Activated CD4-positive, alpha-beta memory T cell treated with anti-CD3 and anti-CD28 coated beads for 36 hours (primary cell): ENCODE measurements at places on chromosomes 2 and 18. TPM values are rescaled to one million over a fixed set of nuclear protein-coding genes. Genes with fewer than 3 reads are reported as not detected.

CCDC148 gene
- total RNA-seq: not detected

- DNase-seq: no peak
- no peak overlapping the region for H3K4me3 ChIP-seq
- H3K36me3 ChIP-seq: peaks cover 12% of the 10 kb centered on the region
- H3K4me1 ChIP-seq: peaks cover 2% of the 10 kb centered on the region
- H3K27ac ChIP-seq: no peak overlapping the region
Observed at GRCh38 chr2:45470531-45470930, 140.5 kb downstream of the SRBD1 start.

DNA sequence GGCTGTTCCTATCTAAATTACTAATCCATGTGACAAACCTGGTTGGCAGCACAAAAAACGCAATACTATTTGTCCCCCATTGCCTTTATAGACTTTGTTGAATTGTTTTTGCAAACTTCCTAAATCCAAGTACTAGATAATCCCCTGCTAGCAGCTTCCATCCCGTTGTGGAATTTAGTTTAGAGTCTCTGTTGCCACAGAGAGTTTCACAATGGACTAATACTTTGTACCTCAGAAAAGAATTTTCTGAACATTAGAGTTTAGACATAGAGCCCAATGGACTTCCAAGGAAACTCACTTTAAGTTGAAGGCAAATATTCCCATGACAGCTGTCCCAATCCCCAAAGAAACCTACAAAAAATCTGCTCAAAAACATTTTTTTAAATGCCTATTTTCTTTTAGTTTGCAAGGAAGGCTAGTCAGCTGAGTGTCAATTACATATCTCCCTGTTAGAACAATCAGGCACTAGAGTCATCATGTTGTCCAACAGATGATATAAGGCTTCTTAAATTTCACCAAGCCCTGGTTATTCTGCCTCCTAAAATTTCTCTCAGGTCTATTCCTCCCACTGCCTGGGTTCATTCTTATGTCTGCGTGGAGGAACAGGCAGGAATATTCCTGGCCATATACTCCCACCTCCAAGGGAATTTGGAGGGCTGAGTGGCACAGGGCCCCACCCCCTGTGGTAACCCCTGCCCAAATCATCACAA, 27.2 kb downstream of the RNF152 start:
- H3K4me3 ChIP-seq: no peak overlapping the region
- no peak for DNase-seq
- H3K27ac ChIP-seq: no peak overlapping the region
- H3K27me3 ChIP-seq: no peaks in the 10 kb centered on the region
- H3K4me1 ChIP-seq: no peaks in the 10 kb centered on the region

DNA sequence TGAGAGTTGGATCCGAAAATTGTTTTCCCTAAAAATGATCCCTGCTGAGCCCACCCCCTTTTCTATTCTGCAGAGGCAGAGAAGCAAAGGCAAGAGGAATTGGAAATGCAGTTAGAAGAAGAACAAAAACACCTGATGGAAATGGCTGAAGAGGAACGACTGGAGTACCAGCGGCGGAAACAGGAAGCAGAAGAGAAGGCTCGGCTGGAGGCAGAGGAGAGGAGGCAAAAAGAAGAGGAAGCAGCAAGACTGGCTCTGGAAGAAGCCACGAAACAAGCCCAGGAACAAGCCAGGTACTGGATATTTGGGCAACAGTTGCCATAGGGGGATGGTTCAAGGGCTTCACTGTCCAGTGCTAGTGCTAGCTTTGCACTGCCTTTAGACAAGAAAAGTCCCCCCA, 41.7 kb downstream of the SUMO1 start:
- H3K27me3 ChIP-seq: peaks cover 8% of the 10 kb centered on the region
- H3K36me3 ChIP-seq: no peaks in the 10 kb centered on the region
- H3K4me1 ChIP-seq: no peaks in the 10 kb centered on the region
- no peak overlapping the region for H3K4me3 ChIP-seq

DNA sequence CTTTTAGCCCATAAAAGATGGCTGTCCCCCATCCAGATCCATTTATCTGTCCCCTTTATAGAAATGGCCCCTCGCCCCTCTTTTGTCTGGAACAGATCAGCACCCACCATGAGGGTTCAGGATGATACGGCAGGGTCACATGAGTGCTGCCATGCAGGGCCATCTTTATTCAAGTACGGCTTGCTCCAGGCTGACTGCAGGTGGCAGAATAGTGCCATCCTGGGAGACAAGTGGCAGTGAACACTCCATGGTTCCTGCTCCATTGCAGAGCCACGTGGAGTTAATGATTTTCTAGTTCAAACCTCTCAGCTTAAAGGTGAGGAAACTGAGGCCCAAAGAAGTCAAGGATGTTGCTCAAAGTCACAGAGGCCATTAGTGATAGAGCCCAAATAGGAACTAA, 180.6 kb downstream of the CLIP4 start:
- no peaks in the 10 kb centered on the region for H3K36me3 ChIP-seq
- no peaks in the 10 kb centered on the region for H3K4me1 ChIP-seq
- DNase-seq: no peak
- no peak overlapping the region for H3K27ac ChIP-seq
- H3K27me3 ChIP-seq: peaks cover 29% of the 10 kb centered on the region
- H3K4me3 ChIP-seq: no peak overlapping the region

- peaks cover 15% of the 10 kb centered on the region for H3K4me1 ChIP-seq
- no peak for DNase-seq
- H3K36me3 ChIP-seq: no peaks in the 10 kb centered on the region
- H3K27ac ChIP-seq: no peak overlapping the region
- peaks cover 8% of the 10 kb centered on the region for H3K27me3 ChIP-seq
Observed at GRCh38 chr2:100551303-100551702, 11.5 kb upstream of the PDCL3 start.

STEAP3 gene
- 0.12 TPM for total RNA-seq

DNA sequence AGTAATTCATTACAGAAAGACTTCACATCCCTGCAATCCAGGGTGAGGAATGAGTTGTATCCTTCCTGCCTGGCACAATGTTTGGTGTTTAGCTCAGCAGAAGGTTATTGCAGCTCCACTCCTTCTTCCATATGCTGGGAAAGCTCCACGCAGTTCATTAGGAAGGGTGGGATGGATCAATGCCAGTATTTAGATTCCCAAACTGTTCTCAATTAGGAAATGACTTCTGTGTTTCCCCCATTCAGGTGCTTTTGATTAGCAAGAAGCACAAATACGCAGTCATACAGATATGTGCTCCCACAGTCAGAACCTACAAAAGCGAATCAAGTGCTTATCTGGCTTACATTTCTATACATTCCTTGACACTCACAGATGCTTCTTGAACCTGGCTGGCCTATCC, 340.6 kb downstream of the NYAP2 start:
- H3K27me3 ChIP-seq: peaks cover 2% of the 10 kb centered on the region
- no peaks in the 10 kb centered on the region for H3K4me1 ChIP-seq
- H3K4me3 ChIP-seq: no peak overlapping the region
- DNase-seq: no peak

GTF2A1L gene
- total RNA-seq: not detected

GRCh38 chr2:99031481-99031880, 95.5 kb upstream of the CRACDL start:
- no peak for DNase-seq
- H3K4me1 ChIP-seq: no peaks in the 10 kb centered on the region
- H3K36me3 ChIP-seq: no peaks in the 10 kb centered on the region
- no peaks in the 10 kb centered on the region for H3K27me3 ChIP-seq

DNA sequence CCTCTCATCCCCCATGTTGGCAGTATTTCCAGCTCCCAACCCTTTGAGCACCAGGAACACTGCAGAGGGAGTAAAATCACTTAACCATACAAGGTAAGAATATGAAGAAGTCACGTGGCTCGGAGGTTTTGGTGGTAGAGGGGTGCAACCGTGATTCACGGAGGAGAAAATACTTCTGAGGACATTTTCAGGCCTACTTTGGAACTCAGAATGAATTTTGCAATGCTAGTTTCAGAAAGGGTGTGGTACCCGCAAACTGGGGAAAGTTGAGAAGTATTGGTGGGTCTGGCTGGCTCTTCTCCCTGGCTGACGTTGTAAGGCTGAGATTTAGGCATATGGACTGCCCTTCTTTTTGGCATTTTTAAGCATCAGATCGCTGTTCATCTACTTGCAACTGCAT, 442 bp downstream of the SERPINB5 start:
- DNase-seq: no peak
- H3K4me3 ChIP-seq: no peak overlapping the region
- H3K36me3 ChIP-seq: no peaks in the 10 kb centered on the region
- H3K4me1 ChIP-seq: no peaks in the 10 kb centered on the region
- no peak overlapping the region for H3K27ac ChIP-seq

GRCh38 chr18:54388203-54389142, 30.8 kb downstream of the C18orf54 start:
- H3K27me3 ChIP-seq: peaks cover 7% of the 10 kb centered on the region
- H3K36me3 ChIP-seq: no peaks in the 10 kb centered on the region
- no peak overlapping the region for H3K4me3 ChIP-seq
- peak overlapping the region; percentile 29 for H3K27ac ChIP-seq
- DNase-seq: peak; percentile 69

GRCh38 chr2:159573846-159574606, 42.3 kb downstream of the BAZ2B start:
- no peak for DNase-seq
- H3K36me3 ChIP-seq: peaks cover 3% of the 10 kb centered on the region
- no peaks in the 10 kb centered on the region for H3K4me1 ChIP-seq
- no peak overlapping the region for H3K27ac ChIP-seq
- H3K4me3 ChIP-seq: no peak overlapping the region
- no peaks in the 10 kb centered on the region for H3K27me3 ChIP-seq

DNA sequence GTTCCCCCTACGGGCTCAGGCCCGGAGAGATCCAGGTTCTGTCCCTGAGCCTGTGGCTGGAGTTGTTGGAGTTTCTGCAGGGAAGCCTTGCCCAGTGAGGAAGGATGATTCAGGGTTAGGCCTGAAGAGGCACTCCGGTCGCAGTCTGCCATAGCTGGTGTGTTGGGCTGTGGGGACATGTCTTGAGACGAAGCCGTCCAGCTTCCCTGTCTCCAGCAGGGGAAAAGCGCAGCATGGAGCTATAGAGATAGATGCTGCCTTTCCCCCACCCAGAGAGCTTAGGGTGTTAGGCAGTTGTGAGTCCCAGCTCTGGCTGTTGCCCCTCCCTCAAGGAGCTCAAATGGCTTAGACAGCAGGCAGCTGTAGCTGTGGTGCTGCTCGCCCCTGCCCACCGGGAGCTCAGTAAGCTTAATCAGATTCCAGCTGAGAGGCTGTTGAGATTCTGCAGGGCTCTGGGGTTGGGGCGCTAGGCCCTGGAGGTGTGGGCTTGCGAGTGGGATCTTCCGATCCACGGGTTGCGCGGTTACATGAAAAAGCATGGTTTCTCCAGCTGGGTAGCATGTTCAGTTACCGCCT, 103.9 kb downstream of the PMAIP1 start:
- H3K4me3 ChIP-seq: no peak overlapping the region
- no peak for DNase-seq
- peaks cover 3% of the 10 kb centered on the region for H3K36me3 ChIP-seq
- peaks cover 28% of the 10 kb centered on the region for H3K27me3 ChIP-seq
- no peak overlapping the region for H3K27ac ChIP-seq

DNA sequence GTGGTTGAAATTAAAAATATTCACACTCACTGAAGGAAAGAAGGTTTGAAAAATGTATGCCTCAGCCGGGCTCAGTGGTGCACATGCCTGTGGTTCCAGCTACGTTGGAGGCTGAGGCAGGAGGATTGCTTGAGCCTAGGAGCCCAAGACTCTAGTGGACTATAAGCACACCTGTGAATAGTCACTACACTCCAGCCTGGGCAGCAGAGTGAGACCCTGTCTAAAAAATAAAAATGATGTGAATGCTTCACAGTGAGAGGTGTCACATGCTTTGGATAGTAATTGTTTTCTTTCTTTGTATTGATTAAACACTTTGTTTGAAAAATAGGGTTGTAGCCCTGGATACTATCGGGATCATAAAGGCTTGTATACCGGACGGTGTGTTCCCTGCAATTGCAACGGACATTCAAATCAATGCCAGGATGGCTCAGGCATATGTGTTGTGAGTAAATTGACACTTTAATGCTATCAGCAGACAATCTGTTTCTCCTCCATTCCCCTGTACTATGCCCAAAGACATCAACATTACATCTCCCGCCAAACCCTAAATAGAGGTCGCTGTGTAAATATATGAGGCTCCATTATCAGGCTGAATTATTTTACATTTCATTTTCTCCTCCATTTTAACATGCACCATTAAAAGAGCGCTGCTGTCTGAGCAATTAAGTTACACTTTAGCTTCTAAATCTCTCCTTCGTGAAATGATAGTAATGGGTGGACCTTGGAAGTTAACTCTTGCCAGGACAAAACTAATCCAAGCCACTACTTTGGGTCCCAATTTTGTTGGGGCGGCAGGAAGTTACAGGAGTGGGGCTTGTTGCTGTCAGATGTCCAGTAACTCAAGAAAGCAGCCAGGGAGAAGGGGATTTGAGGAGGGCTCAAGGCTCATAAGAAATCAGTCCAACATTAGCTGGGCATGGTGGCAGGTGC, 138.3 kb upstream of the TTC39C start:
- H3K27ac ChIP-seq: no peak overlapping the region
- no peaks in the 10 kb centered on the region for H3K27me3 ChIP-seq
- H3K4me1 ChIP-seq: peaks cover 22% of the 10 kb centered on the region
- no peak overlapping the region for H3K4me3 ChIP-seq
